ENCODE measurements at places on chromosomes 6 and 20.
A peak's percentile ranks its signal among the peaks of the same experiment; 100 is the strongest.

DNA sequence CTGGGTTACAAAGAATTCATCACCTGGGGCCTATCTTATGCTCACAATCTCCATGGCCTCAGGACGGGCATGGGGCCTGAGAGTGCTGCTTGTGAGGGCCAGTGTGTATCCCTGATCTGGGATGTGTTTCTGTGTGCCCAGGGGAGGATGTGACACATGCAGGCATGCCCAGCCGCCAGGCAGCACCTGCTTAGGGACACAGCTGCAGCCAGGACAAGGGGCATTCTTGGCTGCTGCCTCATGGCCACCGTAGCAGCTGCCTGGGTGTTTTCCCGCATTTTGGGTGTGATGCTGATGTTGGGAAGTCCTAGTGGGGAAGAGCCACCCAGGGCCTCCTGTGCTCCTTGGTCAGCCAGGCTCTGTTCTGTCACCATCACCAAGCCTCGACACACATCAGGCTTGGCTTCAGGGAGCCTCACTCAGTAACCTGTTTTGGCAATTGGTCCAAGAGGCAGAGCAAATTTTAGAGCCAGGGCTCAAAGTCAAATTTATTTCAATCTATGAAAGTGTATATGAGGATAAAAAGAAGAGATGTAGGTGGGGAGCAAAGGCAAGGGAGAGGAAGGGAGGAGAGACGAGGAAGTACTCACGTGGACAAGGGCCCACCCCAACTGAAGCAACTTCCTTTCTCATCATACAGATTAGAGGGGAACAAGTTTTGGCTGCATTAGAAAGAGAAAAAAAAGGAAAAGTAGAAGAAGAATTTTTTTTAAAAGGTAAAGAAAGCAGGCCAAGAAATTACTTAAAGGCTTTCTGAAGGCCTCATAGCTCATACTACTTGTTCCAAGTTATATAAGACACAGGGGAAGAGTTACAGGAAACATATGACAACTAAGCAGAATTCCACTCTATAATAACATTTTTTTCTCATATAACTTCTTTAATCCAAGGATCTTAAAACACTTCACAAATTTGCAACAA is 269.9 kb upstream of the SUPT3H start:
- DNase-seq, result no peak

DNA sequence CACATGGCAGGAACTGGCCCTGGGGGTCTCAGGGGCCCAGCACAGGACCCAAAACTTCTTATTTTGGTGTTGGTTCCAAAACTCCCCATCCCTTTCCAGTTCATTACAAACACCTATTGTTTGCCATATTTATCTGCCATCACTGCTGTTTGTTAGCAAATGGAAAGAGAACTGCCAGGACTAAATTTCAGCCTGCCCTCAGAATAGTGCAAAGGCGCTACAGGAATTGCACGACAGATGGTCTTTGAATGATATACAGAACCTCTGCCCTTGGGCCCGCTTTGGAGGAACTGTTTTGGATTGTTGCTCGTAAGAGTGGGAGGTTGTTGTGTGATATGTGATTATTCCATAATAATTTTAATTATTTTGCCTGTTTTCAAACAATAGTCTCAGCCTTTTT is 199.0 kb upstream of the FBXL4 start:
- no peak for DNase-seq

DNA sequence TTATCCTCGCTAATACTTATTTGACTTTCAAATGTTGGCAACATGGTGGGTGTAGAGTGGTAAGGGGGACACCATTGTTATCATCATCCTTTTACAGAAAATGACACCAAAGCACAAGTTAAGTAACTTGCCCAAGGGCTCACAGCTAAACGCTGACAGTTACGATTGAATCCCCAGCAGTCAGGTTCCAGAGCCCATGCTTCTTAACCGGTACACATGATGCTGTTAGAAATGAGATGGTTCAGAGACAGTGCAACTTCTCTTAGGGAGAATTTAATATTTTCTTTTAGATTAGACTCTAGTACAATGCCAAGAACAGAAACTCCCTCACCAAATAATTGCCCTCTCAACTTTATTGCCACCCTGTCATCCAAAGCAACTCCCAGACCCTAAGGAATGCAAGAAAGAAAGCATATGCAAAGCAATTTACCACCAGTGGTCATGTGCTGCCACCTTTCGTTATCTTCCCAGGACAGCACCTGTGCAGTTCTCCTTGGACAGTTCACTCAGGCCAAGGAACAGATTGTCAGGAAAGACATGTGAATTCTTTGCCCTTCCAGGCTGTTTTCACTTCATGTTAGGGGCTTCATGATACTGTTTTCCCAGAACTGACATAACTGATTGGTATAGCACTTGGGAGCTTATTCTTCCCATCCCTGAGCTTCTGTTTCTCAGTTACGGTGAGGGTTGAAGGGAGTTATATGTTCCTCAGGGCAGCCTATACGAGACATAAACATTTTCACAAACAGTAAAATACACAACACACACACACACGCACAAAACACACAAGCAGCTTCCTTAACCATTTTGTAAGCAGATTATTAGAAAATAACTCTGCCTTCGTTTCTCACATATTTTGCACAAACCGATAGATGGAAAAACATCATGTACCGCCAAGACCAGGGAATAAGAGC is 5.1 kb downstream of the HLA-DMA start:
- peak; percentile 45 for DNase-seq

DNA sequence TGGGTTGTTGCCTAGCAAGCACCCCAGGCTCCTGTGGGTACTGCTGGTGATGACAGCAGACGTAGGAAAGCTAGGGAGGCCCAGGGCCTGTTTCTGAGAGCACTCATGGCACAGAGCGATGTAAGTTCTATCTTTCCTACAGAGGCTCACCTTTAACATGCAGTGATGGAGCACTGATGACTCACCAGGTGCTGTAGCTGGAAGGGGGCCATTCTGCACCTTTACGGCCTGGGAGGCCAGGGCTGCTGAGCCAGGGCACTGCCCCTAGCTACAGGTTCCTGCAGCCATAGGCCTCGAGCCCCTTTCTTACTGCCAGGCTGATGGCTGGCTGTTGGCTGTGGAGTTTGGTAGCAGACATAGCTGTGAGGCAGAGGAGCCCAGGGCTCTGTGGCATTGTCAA is 31.1 kb upstream of the GPR6 start:
- DNase-seq, result no peak

DNA sequence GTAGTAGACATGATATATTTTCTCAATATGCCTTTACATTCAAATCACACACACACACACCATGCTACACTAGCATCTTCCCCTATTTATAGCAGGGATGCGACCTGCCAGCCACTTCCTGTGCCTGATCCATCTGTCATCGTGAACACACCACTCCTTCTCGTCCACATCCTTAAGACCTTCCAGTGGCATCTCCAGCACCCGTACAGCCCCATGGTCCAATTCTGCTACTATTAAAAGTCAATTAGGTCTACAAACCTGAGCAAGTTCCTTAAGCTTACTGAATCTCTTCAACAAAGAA is 54.5 kb downstream of the KIF16B start:
- DNase-seq, result no peak

DNA sequence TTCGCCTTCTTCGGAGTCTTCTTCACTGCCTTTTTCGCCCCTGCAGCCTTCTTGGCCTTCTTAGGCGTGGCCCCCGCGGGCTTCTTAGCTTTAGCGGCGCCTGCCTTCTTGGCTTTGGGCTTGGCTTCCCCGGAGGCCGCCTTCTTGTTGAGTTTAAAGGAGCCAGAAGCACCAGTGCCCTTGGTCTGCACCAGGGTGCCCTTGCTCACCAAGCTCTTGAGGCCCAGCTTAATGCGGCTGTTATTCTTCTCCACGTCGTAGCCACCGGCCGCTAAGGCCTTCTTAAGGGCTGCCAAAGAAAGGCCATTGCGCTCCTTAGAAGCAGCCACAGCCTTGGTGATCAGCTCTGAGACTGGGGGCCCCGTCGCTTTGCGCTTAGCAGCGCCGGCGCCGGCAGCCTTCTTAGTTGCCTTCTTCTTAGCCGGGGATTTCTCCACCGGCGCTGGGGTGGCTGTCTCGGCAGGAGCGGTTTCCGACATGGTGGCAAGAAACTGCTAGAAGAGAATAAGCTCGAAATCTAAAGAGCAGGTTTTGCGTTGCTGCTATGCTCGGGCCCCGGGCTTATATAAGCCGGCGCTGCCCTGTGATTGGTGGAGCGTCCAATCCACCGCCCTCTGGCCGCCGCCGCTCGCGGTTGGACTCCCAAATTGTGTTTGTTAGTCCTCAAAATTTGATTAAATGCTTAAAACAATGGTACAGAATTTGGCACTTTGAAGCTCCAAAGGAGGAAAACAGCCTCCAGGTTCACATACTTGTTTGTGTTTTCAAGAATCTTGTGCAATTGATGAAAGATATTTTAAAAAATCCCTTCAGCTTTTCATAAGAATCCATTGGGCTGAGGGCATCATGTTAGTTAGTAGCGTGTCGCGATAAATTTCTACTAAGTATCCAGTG is 44.9 kb downstream of the OR2B2 start:
- DNase-seq, result peak; percentile 89

DNA sequence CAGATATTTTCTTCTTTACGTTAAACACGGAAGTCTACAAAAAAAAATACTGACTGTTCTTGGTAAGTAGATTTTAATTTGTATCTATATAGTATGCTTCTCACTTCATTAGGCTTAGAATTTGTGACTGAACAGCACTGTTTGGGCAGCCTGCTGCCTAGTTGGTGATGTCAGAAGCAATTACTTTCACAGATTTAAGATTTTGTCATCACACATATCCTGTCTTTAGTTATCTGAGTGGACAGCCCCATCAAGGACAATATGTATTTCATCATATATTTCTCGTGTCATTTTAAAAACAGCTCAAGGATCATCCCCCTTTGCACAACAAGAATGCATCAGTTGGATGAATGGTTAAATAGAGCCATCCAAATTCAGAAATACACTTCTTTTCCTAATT is 338.4 kb upstream of the CITED2 start:
- DNase-seq, result no peak

- DNase-seq, result no peak
Observed at GRCh38 chr6:152161501-152161900, 354.0 kb downstream of the ESR1 start.

DNA sequence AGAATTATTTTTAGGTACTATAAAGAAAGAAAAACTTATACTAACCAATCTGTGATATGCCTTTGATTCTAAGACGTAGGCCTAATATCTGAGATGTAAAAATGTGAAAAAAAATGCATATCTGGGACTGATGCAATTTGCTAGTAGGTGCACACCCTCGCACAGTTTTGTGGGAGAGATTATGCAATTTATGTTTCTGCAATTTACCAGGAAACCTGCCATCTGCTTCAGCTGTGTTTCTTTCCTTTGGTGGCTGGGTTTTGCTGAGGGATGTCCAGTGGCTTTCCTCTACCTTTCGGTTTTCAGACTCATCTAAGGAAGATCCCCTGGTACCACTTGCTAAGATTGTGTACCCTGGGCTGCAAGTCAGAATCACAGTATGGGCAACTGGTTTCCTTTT is 186.9 kb downstream of the ZFP64 start:
- DNase-seq, result no peak

DNA sequence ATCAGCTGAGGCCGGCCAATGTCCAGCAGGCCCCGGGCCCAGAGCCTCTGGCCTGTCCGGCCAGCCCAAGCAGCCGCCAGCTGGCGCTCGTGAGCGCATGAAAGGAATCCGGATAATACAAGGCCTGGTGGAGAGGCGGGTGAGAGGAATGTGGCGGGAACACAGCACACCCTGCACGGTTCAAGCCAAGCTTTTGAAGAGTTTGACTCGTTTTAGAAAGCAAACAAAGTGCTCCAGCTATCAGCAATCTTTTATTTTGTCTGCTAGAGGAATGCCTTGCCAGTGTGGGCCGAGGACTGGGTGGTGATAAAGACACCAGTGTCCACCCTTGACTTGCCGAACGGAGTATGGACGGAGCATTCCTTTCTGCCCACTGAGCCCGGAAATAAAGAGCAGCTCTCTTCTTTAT is 9.3 kb upstream of the NEDD9 start:
- no peak for DNase-seq

- DNase-seq, result no peak
Observed at GRCh38 chr6:53119349-53119748, 29.3 kb downstream of the GCM1 start.

GRCh38 chr20:43761386-43762340 is 34.9 kb upstream of the GTSF1L start:
- no peak for DNase-seq

DNA sequence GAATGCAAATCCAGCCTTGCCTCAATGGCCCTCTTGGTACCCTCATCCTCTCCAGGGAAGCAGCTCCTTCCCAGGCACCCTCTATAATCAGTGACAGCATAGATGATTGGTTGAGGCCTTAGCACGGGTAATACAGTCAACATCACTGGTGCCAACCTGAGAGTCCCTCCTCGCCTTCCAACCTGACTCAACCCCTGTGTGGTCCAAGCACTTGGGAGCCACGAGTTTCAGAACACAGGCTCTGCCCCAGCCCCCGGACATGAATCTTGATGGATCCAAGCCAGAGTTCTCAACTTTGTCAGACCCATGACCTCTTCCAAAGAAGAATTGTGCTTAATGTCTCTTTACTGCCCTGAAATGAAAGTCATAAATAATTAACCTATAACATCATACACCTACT is 213.9 kb downstream of the PREX1 start:
- DNase-seq, result no peak

- DNase-seq, result no peak
Observed at GRCh38 chr6:36125575-36125974, 4.7 kb upstream of the MAPK13 start.

DNA sequence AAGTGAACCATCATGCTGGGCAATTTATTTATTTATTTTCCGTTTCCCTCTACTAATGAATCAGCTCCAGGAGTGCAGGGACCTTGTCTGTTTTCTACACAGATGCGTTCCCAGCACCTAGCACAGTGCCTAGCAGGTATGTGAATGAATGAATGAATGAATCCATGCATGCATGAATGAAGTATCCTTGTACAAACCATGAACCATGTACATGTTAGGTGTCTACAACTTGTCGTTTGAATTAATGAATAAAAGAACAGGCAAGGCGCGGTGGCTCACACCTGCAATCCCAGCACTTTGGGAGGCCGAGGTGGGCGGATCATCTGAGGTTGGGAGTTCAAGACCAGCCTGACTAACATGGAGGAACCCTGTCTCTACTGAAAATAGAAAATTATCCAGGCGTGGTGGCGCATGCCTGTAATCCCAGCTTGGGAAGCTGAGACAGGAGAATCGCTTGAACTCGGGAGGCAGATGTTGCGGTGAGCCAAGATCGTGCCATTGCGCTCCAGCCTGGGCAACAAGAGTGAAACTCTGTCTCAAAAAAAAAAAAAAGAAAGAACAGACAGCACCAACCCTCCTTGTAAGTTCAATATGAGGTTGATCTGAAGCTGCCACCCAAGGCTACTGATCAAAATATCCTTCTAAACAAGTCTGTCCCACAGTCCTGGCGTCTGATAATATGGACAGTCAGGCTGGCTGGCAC is 27.3 kb upstream of the SLC9A8 start:
- no peak for DNase-seq
